ENCODE measurements at places on chromosomes 4 and X.

- no peak for DNase-seq
These were observed 6.8 kb upstream of the SHOX start for GRCh38 chrX:623599-624315.

- DNase-seq = no peak
These were observed 62.8 kb downstream of the SHISA3 start for GRCh38 chr4:42460043-42460442.

- no peak for DNase-seq
These were observed 1.4 kb downstream of the DGKK start for GRCh38 chrX:50469206-50469605.

DNA sequence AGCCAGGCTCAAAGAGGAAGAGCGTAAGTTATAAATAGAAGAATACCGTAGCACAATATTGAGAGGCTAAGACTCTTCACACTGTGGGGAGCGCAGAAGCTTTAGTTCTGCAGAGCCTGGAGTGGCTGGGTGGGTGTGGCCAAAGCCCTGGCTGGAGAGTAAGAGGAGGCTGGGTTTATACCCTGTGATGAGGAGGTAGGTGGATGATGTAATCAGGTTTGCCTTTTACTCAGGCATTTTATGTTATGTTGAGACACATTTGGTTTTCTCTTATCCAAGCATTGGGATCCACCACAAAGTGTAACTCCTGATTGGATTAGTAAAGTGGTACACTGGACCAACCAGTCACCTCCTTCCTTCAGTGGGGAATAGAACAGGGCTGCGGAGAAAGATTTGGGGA, 13.9 kb downstream of the CDS1 start:
- no peak for DNase-seq

DNA sequence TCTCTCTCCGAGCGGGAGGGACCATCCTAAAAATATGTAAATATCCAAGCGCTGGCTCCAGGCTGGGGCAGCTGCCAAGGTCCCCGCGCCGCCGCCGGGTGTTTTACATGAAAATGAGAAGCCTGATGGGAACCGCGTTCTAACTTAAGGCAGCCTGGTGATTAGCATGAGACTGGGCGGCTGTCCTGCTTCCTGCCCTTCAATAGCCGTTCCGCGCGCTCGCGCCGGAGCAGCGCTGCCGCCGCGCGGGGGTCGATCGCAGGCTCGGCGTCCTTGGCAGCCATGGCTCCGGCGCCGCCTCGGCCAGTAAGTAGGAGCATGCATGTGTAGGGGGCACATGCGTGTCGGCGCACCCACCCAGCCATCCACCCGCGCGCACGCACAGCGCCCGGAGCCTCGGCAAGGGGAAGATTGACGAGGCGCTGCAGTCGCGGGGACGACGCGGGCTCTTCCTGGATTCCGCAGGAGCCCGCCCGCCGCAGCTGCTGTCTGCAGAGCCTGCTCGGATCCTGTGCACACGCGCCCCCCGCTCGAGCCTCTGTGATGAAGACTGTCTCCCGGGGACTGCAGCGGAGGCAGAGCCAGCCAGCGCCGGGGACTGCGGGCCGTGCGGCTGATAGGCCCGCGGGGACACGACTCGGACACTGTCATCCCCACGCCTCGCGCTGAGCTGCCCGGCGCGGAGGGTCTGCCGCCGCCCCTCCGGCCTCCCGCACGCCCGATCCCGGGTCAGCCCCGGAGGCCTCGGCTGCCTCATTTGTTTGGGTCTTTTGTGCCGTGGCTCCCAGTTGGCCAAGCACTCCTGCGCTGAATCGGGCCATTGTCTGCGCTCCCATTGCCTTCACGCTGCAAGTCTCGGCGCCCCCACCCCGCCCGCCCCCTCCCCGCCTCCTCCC, 734 bp downstream of the STOX2 start:
- DNase-seq = no peak

- DNase-seq = no peak
These were observed 127.3 kb downstream of the PPARGC1A start for GRCh38 chr4:23762551-23762950.
